ENCODE measurements at places on chromosomes 4 and X.
A peak's percentile ranks its signal among the peaks of the same experiment; 100 is the strongest.

GRCh38 chr4:93764639-93765246 is 63.8 kb upstream of the ATOH1 start:
- peak; percentile 5 for DNase-seq

DNA sequence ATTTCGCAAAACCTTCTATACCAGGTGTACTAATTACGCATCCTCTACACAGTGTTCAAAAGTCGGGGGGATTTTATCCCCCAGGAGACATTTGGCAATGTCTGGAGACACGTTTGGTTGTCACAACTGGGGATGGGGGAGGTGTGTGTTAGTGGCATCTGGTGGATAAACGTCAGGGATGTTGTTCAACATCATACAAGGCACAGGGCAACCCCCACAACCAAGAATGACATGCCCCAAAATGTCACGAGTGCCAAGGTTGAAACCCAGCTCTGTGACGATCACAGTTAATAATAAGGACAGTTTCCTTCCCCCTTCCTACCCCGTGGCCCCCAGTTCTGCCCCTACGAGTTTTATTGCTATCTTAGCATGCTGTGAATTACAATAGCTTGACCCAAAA is 15.9 kb upstream of the SEL1L3 start:
- no peak for DNase-seq

- no peak for DNase-seq
These were observed 813 bp downstream of the TLR7 start for GRCh38 chrX:12867685-12868084.

DNA sequence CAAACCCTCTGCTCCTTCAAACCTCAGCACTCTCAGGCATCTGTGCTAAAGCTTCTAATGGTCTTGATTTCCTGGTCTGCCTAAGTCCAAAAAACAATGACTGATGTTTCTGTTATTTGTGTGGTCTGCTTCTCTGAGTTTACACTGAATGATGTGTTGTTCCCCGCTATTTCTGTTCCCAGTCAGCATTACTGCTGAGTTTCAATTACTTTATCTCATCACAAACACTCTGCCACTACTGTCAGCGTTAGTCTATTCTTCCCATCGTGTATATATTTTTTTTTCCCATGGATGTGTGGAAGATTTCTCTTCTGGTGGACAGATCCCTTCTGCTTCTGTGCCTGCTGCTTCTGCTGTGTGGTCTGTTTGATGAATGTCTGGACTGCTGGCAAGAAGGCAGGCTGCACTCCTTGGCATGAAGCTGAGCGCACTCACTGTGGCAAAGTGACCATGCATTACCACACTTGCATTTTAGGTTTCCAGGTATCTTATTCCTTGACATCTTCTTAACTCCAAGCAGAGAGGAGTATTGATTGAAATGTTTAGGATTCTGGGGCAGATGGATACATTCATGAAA is 106.9 kb upstream of the PAQR3 start:
- no peak for DNase-seq

DNA sequence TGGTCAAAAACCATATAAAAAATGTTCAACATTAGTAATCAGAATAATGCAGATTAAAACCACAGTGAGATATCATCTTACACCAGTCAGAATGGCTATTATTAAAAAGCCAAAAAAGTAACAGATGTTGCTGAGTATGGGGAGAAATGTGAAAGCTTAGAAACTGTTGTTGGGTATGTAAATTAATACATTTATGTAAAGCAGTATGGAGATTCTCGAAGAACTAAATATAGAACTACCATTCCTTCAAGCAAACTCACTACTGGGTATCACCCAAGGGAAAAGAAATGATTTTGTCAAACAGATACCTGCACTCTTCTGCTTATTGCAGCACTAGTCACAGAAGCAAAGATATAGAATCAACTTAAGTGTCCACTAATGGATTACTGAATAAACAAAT is 576.4 kb upstream of the EPHA5 start:
- DNase-seq, result no peak

- peak; percentile 97 for DNase-seq
These were observed at the start of gene EBP for GRCh38 chrX:48521353-48522243. Gene EBP (plus strand): TSS chrX:48521808. CDS start chrX:48523772, 1,964 bp downstream.

DNA sequence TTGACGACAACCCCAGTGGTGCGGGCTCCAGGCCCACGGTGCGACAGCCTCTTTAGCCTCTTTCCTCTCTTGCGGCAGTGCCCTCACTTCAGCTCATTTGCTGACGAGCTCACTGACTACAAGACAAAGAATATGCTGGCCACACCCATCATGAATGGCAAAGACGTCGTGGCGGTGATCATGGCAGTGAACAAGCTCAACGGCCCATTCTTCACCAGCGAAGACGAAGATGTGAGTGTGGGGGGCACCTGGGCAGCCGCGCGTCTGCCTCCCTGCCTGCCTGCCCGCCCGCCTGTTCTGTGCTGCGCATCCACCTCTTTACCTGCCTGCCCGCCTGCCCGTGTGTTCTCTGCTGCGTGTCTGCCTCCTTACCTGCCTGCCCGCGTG is 9.2 kb downstream of the PDE6B start:
- no peak for DNase-seq

- DNase-seq, result no peak
These were observed 168.6 kb downstream of the NSUN7 start for GRCh38 chr4:40918330-40918729.

DNA sequence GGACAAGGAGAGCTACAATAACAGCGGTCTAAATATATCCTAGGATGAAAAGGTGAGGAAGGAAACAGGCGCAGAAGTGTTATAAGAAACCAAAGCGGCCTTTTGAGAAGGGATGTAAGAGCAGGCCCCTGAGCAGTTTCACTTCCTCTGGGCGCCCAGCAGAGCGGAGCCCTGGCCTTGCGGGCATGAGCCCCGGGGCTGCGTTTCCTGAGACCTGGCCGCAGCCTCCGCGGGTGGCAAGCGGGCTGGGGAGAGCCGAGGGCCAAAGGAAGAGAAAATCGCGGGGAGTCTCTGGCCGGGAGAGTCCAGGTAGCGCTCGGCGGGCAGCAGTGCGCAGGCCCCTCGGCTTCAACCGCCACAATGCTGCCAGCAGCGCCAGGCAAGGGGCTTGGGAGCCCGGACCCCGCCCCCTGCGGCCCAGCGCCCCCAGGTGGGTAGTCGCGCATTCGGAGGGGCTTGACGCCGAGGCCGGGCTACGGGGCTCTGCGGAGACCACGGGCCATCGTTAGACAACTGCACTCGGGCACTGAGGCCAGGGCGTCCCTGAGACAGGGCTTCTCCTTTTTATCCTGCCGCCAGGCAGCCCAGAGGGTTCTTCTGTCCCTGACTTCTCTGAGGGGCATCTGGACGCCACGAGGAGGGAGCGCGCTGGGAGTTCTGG is at the start of gene BANK1:
TSS of gene BANK1 (plus strand) at position 210 of the 661 bp plus-strand sequence. CDS start at position 361, 151 bp downstream.
- DNase-seq, result peak; percentile 26

DNA sequence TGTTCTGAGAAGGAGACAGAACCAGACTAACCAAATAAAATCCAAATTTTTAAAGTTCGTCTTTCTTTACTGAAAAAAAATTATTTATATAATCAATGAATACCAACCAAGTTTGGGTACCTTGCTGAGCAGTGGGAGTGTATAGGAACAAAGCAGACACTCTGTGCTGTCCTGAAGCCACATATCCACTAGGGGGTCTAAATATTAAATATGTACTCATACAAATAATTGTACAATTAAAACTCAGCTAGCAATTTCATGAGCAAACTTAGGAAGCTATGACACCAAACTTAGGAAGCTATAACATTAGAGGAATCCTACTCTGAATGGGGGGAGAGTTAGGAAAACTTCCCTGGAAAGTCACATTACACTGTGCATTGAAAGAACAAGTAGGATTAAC is 582.0 kb upstream of the EPHA5 start:
- no peak for DNase-seq

GRCh38 chrX:5959286-5959685 is 269.4 kb downstream of the NLGN4X start:
- DNase-seq, result no peak

DNA sequence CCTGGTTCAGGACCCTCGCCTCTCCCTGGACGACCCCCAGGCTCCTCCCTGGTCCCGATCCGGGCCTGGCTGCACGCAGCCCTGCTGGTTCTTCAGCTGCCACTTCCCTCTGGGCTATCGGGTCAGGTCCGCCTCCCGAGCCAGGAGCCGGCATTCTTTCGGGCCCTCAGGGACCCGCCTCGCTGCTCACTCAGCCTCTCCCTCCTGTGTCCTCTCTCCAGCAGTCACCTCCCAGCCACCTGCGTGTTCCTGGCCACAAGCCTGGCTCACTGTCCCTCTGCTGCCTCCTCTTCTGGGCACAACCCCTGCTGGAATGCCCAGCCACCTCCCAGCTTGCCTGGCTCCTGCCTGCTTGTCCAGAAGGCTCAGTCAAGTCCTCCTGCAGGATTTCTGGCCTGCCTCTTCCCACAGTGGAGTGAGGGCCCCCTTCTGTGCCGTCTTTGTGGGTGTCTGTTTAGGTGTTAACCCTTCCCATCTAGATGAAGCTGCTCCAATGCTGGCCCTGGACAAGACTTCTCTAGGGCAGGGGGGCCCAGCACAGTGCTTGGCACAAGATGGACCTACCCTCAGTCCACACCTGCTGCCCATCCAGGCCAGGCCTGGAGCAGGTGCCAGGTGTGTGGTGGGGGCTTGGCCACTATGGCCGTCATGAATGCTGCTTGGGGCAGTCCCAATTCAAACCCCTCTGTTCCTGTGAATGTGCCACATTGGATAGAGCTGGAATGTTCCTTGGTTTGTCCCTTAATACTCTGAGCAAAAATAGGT is 2.2 kb downstream of the WFS1 start:
- DNase-seq, result no peak

DNA sequence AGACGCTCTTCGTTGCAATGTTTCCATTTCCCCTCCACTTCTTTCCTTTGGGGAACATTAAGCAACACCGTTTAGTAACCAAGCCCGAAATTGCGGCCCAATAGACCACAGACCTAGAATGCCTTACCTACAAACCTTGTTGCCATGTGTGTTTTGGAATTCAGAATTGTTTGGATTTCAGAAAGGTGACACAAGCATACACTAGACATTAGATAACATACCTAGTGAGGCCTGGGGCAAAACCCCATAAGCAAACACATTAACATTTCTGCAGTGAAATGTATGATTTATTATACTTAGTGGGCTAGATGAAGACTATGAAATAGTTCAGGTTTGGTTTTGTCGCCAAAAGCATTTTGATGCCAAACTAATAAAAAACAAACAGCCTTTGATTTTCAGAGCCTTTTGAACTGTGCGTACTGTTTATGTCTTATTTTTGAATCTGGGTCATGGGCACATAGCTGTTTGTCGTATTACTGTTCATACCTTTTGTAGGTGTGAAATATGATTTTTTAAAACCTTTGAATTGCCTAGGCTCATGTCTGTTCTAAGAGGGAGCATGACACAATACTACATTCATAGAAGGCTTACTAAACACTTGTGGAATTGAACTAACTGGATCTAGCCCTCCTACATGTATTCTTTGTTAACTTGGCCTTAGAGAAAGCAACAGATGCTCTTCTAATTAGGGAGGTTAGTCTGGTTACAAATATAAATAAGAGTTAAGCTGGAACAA is 88.6 kb upstream of the TMEM164 start:
- DNase-seq, result no peak

- peak; percentile 24 for DNase-seq
These were observed at the start of gene STK32B for GRCh38 chr4:5051278-5052203. Gene STK32B (plus strand): TSS chr4:5051480.

Measured in activated CD4-positive, alpha-beta T cell treated with anti-CD3 and anti-CD28 coated beads for 48 hours (primary cell).